NCI-H187 (cell line): ENCODE measurements at places on chromosomes 1 and 21.

DNA sequence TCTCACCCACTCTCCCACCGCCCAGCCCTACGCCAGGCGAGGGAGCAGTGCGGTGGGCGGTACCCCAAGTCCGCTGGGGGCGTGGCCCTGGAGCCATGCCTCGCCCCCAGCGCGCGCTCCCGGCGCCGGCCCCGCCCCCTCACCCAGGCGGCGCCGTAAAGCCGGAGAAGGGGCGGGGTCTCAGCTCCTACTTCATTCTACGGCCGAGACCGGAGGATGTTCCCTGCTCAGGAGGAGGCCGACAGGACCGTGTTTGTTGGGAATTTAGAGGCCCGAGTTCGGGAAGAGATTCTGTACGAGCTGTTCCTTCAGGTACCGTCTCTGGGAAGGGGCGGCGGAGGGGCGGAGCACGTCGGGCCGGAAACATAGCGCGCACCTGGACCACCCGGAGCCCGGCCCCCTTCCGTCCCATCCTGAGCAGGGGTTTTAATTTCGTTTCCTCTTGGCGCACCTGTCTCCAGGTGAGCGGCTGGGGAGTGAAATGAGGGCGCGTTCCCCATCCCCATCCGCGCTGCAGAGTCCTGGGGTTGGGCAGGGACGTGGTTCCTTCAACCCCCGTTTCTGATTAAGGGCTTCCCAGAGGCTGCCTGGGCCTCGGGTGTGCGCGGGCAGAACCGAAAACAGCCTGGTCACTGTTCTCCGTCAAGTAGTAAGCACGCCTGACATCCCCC, at the start of gene RBM11:
TSS of gene RBM11 (plus strand) at position 187 of the 671 bp plus-strand sequence. CDS start at position 217, 30 bp downstream.
- DNase-seq, result peak; percentile 22

DNA sequence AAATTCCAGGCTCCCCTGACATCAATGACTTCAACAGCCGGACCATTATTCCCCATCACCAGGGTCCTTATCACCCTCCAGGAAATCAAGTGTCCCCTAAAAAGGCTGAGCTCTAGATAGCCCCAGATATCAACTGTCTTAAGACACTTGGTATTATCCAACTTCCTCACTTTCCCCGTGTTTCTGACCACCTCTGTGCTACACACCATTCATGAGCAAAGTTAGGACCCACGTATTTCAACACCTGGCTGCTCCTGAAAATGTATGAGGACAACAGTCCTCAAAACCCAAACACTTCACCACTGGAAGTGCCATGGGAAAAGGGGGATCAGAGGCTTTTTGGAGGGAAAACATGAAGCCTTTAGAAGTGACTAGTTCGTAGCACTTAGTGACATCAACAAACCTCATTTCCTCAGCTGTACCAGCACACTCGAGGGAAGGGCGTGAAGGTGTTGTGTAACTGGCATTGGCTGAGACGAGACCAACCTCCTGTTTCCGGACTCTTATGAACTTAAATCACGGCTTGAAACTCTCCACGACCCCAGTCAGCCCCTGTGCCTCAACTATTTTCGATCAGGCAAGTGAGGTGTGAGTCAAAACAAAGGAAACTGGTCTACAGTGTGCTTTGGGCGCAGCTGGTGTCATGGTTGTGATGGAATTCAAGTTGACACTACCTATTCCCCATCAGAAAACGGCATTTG, 4.1 kb upstream of the CHD5 start:
- DNase-seq, result no peak

DNA sequence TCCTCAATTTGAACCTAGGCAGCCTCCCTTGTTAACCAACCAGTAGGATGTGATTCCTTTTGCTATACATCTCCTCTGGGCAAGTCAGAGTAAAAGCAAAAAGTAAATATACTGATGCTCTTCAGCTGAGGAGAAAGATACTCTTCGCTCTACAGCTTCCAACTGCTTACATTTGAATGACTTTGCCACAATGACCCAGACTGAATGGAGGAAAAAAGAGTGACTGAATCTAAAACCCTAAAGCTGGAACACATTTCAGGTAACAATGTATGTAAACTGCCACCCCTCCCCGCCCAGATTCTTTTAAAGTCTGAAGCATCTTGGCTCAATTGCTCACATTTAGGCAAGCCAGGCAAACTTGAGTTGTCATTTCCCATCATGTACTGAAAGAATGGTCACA, 46.1 kb downstream of the SLC16A1 start:
- DNase-seq, result no peak

- no peak for DNase-seq
These were observed 49.6 kb downstream of the EDN2 start for GRCh38 chr1:41434748-41435449.

DNA sequence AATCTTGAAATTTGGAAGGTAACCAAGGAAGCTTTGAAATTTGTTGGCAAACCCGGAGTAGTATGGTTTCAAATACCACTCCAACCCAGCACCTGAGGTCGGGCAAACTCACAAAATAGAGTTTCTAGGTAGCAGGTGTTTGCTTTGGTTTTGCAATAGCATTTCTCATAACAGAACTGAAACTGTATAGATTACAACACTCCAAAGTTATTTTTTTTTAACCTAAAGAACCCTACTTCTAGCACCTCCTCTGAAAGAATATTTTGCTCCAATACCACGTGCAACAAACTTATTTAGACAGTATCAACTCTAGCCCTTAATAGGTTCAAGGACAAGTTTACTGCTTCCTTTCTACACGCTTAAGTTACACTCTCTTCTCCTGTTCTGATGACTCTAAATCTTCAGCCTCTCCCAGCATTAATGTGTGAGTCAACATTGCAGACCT, 178.5 kb upstream of the FMN2 start:
- DNase-seq, result no peak
